ENCODE measurements at places on chromosomes 4 and X. TPM values are rescaled to one million over a fixed set of nuclear protein-coding genes. Genes with fewer than 3 reads are reported as not detected.

DNA sequence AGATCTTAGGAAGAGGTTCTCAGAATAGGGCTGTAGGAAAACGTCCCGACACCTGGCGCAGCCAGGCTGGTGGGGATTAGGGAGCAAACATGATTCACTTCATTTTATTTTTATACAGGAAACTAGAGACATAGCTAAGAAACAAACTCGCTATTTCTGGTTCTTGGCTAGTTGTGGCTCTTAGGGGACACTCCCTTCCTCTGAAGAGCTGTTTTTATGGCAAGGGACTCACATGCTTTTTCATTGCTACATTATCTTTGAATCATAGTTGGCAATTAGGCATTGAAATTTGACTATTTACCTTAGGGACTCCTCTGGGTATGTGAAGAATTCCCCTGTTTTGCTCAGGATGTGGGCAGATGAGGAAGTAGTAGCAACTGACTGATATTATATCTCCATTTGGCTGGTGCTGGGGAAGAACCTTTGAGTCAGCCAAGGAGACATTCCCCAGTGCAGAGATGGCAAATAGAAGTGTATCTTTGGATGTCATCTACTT lies 174.5 kb downstream of the SMIM20 start:
- no peak overlapping the region for H3K27ac ChIP-seq
- no peak for DNase-seq
- H3K27me3 ChIP-seq: no peaks in the 10 kb centered on the region
- no peak overlapping the region for H3K4me3 ChIP-seq
- H3K36me3 ChIP-seq: no peaks in the 10 kb centered on the region

The AR gene
- 4.5 TPM for total RNA-seq

The TBC1D9 gene
- 32.8 TPM for total RNA-seq

DNA sequence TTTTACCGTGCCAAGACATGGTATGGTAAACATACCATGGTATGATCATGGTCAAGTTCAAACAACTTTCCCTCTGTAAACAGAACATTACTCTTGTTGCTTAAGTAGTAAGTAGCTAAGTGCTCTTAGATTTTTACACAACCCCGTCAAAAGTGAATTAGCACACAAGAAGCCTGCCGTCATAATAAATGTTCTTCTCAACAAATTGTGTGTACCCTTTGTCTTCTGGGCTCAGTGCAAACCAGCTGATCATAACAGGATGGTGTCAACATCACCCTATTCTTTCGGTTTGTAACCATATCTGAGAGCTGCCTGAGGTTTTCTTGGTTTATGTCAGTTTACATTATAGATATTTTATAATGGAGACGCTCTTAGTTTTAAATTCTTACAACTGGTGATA lies 28.8 kb downstream of the MSL3 start:
- no peak overlapping the region for H3K27ac ChIP-seq
- no peaks in the 10 kb centered on the region for H3K27me3 ChIP-seq
- no peak for DNase-seq
- no peak overlapping the region for H3K4me3 ChIP-seq
- no peaks in the 10 kb centered on the region for H3K4me1 ChIP-seq
- no peaks in the 10 kb centered on the region for H3K36me3 ChIP-seq

- no peak overlapping the region for H3K4me3 ChIP-seq
- DNase-seq: no peak
- H3K27me3 ChIP-seq: no peaks in the 10 kb centered on the region
- no peaks in the 10 kb centered on the region for H3K4me1 ChIP-seq
- H3K27ac ChIP-seq: no peak overlapping the region
Observed at GRCh38 chrX:18291006-18291545, 63.4 kb downstream of the SCML2 start.

- H3K27ac ChIP-seq: no peak overlapping the region
- no peaks in the 10 kb centered on the region for H3K36me3 ChIP-seq
- no peak for DNase-seq
- H3K27me3 ChIP-seq: no peaks in the 10 kb centered on the region
- no peak overlapping the region for H3K4me3 ChIP-seq
- H3K4me1 ChIP-seq: no peaks in the 10 kb centered on the region
Observed at GRCh38 chr4:170134821-170135220, 45.1 kb upstream of the AADAT start.

All from hepatocyte (in vitro differentiated cells).